ENCODE measurements at places on chromosomes 13 and 19.

DNA sequence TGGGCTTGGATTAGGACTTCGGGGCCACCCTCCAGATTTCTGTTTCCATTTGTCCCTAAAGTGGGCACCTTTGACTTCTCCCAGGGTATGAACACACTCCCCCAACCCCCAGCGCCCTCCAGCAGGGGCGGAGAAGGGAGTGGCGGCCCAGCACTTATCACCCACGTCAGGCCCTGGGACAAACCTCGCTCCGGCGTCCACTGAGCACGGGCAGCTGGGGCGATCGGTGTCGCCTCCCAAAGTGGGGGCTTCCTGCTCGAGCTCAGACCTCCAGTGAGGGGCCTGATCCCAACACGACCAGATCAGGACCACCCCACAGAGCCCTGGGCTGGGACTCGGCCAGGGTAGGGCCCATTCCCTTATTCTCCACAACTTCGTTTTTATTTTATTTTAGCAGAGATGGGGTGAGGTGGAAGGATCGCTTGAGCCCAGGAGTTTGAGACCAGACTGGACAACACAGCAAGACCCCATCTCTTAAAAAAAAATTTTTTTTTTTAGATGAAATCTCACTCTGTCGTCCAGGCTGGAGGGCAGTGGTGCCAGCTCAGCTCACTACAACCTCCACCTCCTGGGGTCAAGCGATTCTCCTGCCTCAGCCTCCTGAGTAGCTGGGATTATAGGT lies 3.7 kb upstream of the TCF3 start:
- DNase-seq: no peak

DNA sequence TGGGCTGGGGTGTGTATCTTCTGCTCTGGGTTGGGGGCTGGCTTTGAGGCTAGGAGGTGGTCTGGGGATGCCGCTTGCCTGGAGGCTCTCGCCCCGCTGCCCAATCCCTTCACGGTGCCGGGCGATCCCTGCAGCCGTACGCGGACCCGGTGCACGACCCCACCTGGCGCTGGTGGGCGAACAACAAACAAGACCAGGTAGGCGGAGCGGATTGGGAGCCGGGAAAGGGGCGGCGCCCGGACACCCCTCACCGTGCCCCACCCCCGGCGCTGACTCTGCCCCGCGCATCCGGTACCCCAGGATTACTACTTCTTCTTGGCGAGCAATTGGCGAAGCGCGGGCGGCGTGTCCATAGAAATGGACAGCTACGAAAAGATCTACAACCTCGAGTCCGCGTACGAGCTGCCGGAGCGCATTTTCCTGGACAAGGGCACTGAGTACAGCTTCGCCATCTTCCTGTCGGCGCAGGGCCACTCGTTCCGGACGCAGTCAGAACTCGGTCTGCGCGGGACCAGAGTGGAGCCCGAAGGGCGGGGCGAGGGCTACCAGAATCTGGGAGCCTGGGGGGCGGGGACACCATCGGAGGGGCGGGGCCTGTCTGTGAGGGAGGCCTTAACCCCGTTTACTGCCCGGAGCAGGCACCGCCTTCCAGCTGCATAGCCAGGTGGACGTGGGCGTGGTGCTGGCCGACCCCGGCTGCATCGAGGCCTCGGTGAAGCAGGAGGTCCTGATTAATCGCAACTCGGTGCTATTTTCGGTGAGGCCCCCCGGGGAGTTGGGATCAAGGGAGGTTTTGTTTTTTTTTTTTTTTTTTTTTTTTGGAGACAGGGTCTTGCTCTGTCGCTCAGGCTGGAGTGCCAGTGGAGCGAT lies 12.1 kb upstream of the PSMD8 start:
- DNase-seq: peak; percentile 40

DNA sequence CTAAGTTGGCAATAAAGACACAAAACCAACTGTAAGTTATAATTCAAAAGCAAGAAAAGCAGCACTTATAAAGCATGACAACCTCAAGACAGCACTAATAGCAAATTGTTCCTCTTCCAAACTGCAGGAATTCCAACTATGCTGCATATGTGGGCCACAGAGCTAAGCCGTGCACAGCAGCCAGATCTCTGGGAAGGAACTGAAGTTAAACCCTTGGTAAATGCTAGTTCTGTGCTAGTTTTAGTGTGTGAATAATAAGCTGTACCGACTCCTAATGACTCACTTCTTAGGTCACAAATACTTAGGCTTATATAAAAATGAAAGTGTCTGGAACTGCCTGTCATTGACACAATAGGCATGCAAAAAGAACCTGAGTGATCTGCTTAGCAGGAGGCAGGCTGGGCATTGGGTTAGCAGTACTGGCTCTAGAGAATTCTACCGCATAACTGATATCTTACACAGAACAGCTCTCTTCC lies 21.2 kb upstream of the GTF3A start:
- no peak for DNase-seq

DNA sequence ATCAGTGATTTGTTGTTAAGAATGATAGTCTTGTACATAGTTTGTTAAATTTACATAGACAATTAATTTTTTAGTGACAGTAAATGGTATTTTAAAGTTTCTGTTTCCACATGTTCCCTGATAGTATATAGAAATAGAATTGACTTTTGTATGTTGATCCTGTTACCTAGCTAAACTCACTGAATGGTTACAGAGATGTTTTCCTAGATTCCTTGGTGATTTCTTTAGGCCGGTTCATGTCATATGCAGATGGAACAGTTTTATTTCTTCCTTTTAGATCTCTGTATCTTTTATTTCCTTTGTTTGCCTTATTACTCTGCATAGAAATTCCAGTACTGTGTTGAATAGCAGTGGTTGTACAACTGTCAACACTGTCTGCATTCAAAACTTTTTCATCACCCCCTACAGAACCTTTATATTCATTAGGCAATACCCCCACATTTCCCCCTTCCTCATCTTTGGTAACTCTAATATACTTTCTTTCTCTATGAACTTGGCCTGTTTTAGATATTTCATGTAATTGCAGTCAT lies 86.3 kb downstream of the NBEA start:
- DNase-seq: no peak

- DNase-seq: no peak
These were observed 238.0 kb upstream of the SOX21 start for GRCh38 chr13:94950303-94950702.
